ENCODE measurements at places on chromosomes 4 and X. TPM values are rescaled to one million over a fixed set of nuclear protein-coding genes. Genes with fewer than 3 reads are reported as not detected.

Gene AMTN
- not detected for total RNA-seq

Gene CYBB
- total RNA-seq, result 0.38 TPM

Gene S100P
- total RNA-seq, result 18.0 TPM

GRCh38 chr4:57494821-57495220 lies 384.6 kb upstream of the IGFBP7 start:
- no peaks in the 10 kb centered on the region for H3K4me1 ChIP-seq
- H3K36me3 ChIP-seq, result no peaks in the 10 kb centered on the region
- no peak overlapping the region for H3K27ac ChIP-seq
- no peak for DNase-seq
- H3K4me3 ChIP-seq, result no peak overlapping the region
- no peaks in the 10 kb centered on the region for H3K27me3 ChIP-seq

DNA sequence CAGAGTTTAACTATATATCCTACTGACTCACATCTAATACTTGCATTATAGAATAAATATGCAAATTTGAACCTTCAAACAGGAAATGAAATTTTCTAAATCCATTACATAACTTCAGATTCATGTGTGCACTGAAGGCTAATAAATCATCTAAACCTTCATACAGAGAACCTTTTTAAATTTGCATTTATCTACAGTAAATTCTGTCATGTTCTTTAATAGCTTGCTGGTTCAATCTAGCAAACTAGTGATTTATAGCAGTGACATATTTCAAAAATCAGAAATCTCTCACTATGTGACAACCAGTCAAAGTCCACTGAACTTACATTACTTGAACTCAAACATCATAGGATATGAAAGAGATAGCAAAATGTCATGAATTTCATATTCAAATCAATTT lies 65.1 kb downstream of the LRBA start:
- no peak for DNase-seq
- no peak overlapping the region for H3K4me3 ChIP-seq
- peaks cover 45% of the 10 kb centered on the region for H3K4me1 ChIP-seq
- H3K27me3 ChIP-seq, result no peaks in the 10 kb centered on the region

GRCh38 chr4:48668254-48669017 lies 111.6 kb downstream of the FRYL start:
- H3K27me3 ChIP-seq, result no peaks in the 10 kb centered on the region
- no peak overlapping the region for H3K4me3 ChIP-seq
- peaks cover 21% of the 10 kb centered on the region for H3K4me1 ChIP-seq
- no peak overlapping the region for H3K27ac ChIP-seq

DNA sequence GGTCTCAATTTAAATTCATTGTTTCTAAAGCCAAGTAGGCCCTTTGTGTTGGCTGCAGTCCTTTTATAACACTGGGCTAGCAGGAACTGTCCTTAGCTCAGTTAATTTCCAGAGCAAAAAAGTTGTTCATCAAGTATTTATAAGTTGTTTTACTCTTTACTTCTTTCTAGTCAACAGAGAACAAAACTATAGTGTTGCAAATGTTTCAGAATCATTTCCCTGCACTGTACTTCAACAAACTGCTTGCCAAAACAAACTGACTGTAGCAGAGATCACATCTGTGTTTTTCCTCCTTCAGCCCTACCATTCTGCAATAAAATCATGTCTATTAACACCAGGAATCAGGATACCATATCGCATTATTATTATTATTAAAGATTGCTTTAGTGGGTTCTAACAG lies 168.5 kb upstream of the SH3RF1 start:
- peaks cover 14% of the 10 kb centered on the region for H3K36me3 ChIP-seq
- peak overlapping the region; percentile 8 for H3K27ac ChIP-seq
- H3K4me1 ChIP-seq, result no peaks in the 10 kb centered on the region
- no peaks in the 10 kb centered on the region for H3K27me3 ChIP-seq
- H3K4me3 ChIP-seq, result no peak overlapping the region
- DNase-seq, result no peak

DNA sequence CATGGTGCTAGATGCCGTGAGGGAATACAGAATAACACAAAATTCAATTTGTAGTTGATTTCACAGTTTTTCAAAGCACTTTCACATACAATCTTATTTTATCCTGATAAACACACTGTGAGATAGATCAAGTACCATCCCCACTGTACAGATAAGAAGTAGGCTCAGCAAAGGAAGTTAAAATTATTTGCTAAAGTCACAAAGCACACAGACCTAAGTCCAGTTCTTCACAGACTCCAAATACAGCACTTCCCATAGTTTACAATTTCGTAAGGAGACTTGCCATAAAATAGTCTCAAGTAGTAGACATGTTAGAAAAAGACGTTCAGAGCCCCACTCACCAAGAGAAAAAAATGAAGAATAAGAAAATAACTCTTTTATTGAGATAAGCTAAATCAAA lies 7.8 kb upstream of the CUL4B start:
- H3K36me3 ChIP-seq, result no peaks in the 10 kb centered on the region
- no peak overlapping the region for H3K4me3 ChIP-seq
- DNase-seq, result no peak
- H3K4me1 ChIP-seq, result no peaks in the 10 kb centered on the region

- peaks cover 17% of the 10 kb centered on the region for H3K4me1 ChIP-seq
- no peak overlapping the region for H3K4me3 ChIP-seq
- no peaks in the 10 kb centered on the region for H3K36me3 ChIP-seq
- H3K27ac ChIP-seq, result no peak overlapping the region
- DNase-seq, result no peak
- peaks cover 31% of the 10 kb centered on the region for H3K27me3 ChIP-seq
Observed at GRCh38 chr4:72984351-72984750, 85.2 kb downstream of the COX18 start.

GRCh38 chrX:74579597-74580198 lies 34.7 kb downstream of the RLIM start:
- peaks cover 31% of the 10 kb centered on the region for H3K4me1 ChIP-seq
- no peak overlapping the region for H3K4me3 ChIP-seq
- no peak for DNase-seq
- H3K27ac ChIP-seq, result peak overlapping the region; percentile 40
- H3K27me3 ChIP-seq, result no peaks in the 10 kb centered on the region
- H3K36me3 ChIP-seq, result peaks cover 5% of the 10 kb centered on the region

DNA sequence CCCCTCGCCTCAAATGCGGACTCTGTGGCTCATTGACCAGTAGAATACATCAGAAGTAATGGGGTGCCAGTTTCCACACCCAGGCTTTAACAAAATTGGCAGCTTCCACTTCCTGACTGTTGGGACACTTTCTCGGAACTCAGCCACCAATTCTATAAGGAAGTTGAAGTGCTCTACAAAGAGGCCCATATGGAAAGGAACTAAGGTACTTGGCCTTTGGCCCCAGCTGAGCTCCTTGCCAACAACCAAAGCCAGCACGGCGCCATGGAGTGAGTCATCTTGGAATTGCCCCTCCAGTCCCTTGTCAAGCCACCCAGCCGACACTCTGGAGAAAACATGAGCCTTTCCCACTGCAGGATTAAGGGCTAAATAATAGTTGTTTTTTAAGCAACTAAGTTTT lies 262.2 kb upstream of the INTU start:
- H3K27me3 ChIP-seq, result no peaks in the 10 kb centered on the region
- H3K4me1 ChIP-seq, result no peaks in the 10 kb centered on the region
- no peak overlapping the region for H3K4me3 ChIP-seq
- no peaks in the 10 kb centered on the region for H3K36me3 ChIP-seq
- no peak overlapping the region for H3K27ac ChIP-seq
- no peak for DNase-seq

DNA sequence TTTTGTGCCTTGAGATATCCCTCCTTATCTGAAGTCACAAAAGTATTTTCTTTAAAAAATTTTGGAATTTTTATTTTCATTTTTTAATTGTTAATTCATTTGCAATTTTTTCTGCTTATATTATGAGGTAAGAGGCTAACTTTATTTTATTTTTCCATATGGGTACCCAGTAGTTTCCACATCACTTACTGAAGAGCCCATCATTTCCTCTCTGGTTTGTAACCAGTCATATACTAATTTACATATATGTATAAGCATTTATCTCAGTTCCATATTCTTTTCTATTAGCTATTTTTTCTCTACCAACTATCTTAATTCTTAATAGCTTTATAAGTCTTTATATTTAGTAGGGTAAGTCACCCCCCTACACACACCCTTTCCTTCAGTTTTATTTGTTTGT lies 27.0 kb downstream of the MGARP start:
- H3K27ac ChIP-seq, result no peak overlapping the region
- no peaks in the 10 kb centered on the region for H3K36me3 ChIP-seq
- H3K4me3 ChIP-seq, result no peak overlapping the region
- H3K4me1 ChIP-seq, result no peaks in the 10 kb centered on the region

GRCh38 chr4:158775091-158775651 lies 6.3 kb downstream of the FNIP2 start:
- no peaks in the 10 kb centered on the region for H3K36me3 ChIP-seq
- H3K27ac ChIP-seq, result no peak overlapping the region
- peaks cover 56% of the 10 kb centered on the region for H3K4me1 ChIP-seq
- DNase-seq, result no peak
- H3K4me3 ChIP-seq, result no peak overlapping the region

Gene LDB2
- total RNA-seq, result not detected

DNA sequence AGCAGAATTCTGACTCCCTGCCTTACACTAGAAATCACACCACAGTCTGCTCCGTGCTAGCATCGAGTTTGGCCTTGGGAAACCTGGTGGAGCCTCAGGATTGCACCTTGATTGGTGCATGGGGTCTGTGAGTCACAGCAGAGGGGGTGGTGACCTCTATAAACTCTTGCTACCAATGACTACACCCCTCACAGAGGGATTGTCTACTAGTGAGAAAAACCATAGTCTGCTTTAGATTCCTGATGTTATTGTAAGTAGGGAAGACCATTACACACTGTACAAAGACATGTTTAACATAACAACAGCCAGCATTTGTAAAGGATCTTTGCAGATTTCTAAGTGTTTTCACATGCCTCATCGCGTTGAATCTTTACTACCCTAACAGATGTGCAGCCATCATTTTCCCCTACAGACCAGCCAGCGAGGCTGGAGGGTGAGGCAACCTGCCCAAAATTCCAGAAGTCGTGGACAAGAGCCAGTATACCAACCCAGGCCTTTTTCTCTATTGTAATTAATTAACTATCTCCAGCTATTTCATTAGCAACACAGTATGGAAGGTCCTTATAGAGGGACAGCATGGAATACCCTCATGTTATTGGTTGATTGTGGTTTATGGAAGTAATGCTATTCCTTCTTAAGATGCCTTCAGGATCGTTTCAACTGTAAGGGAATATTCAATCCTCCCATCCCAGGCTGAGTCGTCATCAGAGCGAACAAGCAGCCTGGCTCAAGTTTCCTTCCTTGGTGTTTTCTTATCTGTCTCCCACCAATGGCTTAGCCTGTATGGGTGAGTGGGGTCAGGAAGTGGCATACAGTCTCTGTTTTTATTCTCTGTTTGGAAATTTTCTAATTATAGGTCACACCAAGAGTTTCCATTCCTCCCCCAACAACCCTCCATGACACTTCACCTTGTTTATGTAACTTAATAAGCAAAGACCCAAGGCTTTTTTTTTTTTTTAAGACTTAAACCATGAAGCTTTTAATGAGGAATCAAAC lies 55.9 kb upstream of the KDR start:
- H3K4me1 ChIP-seq, result peaks cover 10% of the 10 kb centered on the region
- no peak overlapping the region for H3K4me3 ChIP-seq
- no peak overlapping the region for H3K27ac ChIP-seq
- no peaks in the 10 kb centered on the region for H3K36me3 ChIP-seq
- DNase-seq, result no peak
- H3K27me3 ChIP-seq, result peaks cover 25% of the 10 kb centered on the region

DNA sequence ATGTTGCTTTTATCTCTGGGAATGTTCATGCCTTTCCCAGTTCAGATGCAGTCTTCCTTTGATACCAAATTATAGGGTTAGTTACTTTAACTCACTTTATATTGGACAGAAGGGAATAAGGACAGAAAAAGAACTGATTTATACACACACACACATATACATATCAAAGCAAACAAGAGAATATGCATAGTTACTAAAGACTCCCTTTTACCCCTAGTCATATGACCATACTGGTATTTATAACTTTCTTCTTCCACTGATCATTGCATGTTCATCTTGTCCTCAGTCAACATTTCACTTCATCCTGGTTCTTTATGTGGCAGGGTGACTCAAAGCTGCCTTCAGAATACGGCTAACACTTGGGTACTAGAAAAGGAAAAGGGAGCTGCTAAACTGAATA lies 120.4 kb downstream of the PARM1 start:
- no peak overlapping the region for H3K4me3 ChIP-seq
- no peaks in the 10 kb centered on the region for H3K4me1 ChIP-seq
- no peaks in the 10 kb centered on the region for H3K36me3 ChIP-seq
- DNase-seq, result no peak
- no peak overlapping the region for H3K27ac ChIP-seq

GRCh38 chr4:108227923-108228322 lies 59.2 kb upstream of the LEF1 start:
- H3K4me1 ChIP-seq, result peaks cover 5% of the 10 kb centered on the region
- H3K36me3 ChIP-seq, result peaks cover 4% of the 10 kb centered on the region
- no peak for DNase-seq
- no peak overlapping the region for H3K4me3 ChIP-seq

Gene BMPR1B
- not detected for total RNA-seq

Gene TBC1D9
- total RNA-seq, result not detected

- peaks cover 2% of the 10 kb centered on the region for H3K36me3 ChIP-seq
- H3K27ac ChIP-seq, result no peak overlapping the region
- H3K27me3 ChIP-seq, result no peaks in the 10 kb centered on the region
- no peaks in the 10 kb centered on the region for H3K4me1 ChIP-seq
Observed at GRCh38 chr4:105715692-105716278, 7.2 kb downstream of the GSTCD start.

Gene TIGD4
- total RNA-seq, result 0.43 TPM

Gene ZNF185
- total RNA-seq, result 5.2 TPM

DNA sequence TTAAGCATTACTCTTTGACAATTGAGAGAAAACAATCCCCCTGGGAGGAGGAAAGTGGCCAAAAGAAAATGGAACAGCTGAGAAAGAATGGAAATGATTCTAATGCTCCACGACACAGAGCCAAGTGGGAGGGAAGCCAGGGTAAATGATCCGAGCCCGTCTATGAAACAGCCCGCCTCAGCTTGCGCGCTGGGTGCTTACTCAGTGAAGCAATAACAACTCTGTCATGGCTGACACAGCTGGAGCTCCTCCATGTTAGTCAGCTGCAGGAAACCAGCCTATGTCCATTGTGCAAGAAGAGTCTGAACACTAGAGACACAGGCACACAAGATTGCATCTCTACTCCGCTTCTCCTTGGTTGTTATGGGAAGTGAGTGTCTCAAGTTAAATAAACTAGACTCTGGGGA lies 19.3 kb downstream of the NOA1 start:
- H3K27ac ChIP-seq, result peak overlapping the region; percentile 61
- no peaks in the 10 kb centered on the region for H3K27me3 ChIP-seq
- no peak overlapping the region for H3K4me3 ChIP-seq
- H3K4me1 ChIP-seq, result peaks cover 10% of the 10 kb centered on the region

GRCh38 chrX:68358679-68359078 lies 74.6 kb downstream of the OPHN1 start:
- H3K27ac ChIP-seq, result no peak overlapping the region
- no peak for DNase-seq
- H3K27me3 ChIP-seq, result peaks cover 9% of the 10 kb centered on the region
- H3K4me1 ChIP-seq, result no peaks in the 10 kb centered on the region
- no peak overlapping the region for H3K4me3 ChIP-seq
- no peaks in the 10 kb centered on the region for H3K36me3 ChIP-seq

Measured in activated T-cell treated with anti-CD3 and anti-CD28 coated beads, Interleukin-2, amount 50 U/mL, for 72 hours (primary cell).